ENCODE measurements at places on chromosomes 2 and 18.

DNA sequence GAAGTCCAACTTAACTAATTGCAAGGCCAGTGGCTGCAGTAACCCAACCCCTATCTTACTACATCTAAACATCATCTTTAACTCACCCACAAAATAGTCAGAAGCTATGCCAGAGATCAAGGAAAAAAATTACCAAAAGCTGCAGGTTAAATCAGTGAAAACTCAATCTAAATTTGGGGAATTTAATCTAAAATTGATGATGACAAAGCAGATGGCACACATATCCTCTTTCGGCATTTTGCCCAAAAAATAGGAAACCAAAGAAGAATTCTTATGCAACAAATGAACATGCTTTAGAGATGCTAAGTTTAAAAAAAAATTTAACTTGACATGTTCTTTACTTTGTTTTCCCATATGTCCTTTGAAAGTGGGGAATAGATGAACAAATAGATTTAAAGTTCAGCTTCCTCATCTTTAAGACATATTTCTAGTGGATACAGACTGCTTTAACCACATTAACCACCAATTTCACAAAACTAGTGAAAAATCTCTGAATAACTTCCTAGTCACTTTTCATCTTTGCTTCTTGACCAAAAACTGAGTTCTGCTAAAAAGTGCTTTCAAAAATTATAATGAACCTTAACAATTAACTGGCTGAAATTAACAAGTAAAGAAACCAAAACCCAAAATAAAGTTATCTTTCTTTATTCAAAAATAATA, 74.3 kb upstream of the CCDC150 start:
- no peak for DNase-seq

DNA sequence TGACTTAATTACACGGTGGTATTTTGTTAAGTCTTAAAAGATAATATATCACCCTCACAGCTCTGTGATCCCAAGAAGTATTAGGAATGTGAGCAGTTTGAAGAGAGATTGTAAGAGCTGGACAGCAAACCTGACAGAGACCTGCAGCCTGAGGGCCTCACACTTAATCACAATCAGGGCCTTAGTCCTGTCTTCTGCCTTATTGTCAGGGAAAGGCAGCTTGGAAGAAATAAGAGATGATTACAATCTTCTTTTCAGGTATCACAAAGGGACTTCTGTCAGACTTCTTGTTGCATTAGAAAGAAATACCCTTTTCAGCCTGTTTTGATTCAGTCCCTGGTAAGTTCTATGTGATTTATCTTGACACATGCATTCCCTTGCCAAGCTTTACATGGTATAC, 1433.8 kb upstream of the SLC39A10 start:
- DNase-seq = no peak

DNA sequence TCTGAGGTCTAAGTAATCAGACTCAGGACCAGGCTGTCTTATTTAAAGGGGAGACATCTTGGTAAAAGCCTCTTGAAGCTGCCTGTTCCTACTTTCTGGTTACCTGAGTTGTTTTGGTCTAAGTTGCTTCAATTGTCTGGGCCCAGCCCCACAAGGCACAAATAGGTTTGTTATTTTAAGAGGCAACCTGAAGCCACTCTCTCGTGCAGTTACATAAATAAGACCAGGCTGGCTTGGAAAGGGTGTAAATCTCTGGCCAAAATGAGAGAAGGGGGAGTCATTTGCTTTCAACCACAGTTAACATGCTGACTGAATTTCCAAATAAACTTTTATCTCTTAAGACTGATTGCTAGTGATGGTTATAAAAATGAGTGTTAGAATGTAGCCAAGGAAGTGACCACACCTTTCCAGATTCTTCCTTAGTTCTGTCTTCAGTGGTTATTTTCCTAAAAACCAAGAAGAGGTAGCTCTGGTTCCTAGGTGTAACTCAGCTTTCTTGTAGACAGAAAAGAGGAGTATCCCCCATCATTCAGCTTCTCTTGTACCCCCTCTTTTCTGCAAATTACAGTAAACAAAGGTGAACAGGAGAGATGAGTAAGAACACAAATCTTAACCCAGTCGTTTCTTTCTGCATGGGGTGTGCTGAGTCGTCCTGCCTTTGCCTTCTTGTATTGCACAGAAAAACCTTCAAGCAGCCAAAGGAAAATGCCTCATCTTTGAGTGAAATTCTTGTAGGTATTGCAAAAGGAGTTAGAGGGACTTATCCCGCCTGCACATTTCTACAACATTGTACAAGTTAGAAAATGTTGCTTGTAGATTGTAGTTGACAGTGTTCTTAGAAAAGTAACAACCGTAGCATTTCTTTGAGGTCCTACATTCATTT, 161.5 kb upstream of the NT5C1B start:
- DNase-seq = peak; percentile 23

GRCh38 chr2:123695426-123695825, 329.7 kb upstream of the CNTNAP5 start:
- no peak for DNase-seq

DNA sequence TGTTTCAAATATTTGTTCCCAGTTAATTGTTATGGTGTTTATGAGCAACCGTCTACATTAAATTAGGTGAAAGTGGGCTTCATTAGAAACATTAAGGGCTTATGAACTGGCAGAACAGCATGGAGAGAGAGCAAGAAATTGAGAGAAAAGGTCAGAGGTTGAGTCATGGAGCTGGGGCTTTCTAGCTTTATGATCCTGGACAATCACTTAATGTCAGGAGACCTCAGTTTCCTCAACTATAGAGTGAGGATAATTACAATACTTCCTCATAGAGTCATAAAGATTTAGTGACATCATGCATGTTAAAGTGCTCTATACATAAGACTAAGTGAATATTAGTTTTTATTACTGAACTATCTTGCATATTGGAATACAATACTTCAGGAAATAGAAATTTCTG, 83.9 kb downstream of the PLCL1 start:
- no peak for DNase-seq

GRCh38 chr2:195756218-195756942, 99.4 kb downstream of the SLC39A10 start:
- no peak for DNase-seq

GRCh38 chr2:73232403-73233153, 461 bp downstream of the PRADC1 start:
- DNase-seq = no peak

GRCh38 chr2:196086517-196087368, 18.1 kb upstream of the DNAH7 start:
- DNase-seq = no peak

- no peak for DNase-seq
These were observed 70.9 kb downstream of the SUCLG1 start for GRCh38 chr2:84388133-84388532.

GRCh38 chr2:99821039-99821438, 321.4 kb downstream of the AFF3 start:
- no peak for DNase-seq

- DNase-seq = peak; percentile 45
These were observed 33.7 kb upstream of the NPAS2 start for GRCh38 chr2:100786297-100786658.

- DNase-seq = no peak
These were observed 51.6 kb downstream of the PDK1 start for GRCh38 chr2:172607379-172607928.

GRCh38 chr2:14180333-14180732, 452.2 kb upstream of the LRATD1 start:
- DNase-seq = no peak

- DNase-seq = no peak
These were observed 34.8 kb downstream of the TET3 start for GRCh38 chr2:74019516-74019915.

GRCh38 chr2:26178746-26179436, 6.0 kb downstream of the GAREM2 start:
- no peak for DNase-seq

DNA sequence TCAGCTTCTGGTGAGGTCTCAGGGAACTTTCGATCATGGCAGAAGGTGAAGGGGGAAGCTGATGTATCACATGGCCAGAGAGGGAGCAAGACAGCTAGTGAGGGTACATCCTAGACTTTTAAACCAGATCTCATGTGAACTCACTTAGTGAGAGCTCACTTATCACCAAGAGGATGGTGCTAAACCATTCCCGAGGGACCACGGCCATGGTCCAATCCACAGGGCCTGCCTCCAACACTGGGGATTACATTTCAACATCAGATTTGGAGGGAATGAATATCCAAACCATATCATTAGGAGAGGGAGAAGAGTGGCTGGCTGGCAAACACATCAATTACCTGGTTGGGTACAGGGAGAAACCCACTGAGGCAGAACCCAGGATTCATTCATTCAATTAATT, 75.7 kb upstream of the HAAO start:
- DNase-seq = no peak

- no peak for DNase-seq
These were observed 17.9 kb downstream of the CAPN10 start for GRCh38 chr2:240604291-240604938.

GRCh38 chr2:57696016-57696415, 350.6 kb upstream of the VRK2 start:
- DNase-seq = no peak

GRCh38 chr18:74116633-74117554, 30.7 kb downstream of the FBXO15 start:
- DNase-seq = peak; percentile 12

GRCh38 chr2:19894134-19894792, 7.5 kb downstream of the TTC32 start:
- DNase-seq = no peak

DNA sequence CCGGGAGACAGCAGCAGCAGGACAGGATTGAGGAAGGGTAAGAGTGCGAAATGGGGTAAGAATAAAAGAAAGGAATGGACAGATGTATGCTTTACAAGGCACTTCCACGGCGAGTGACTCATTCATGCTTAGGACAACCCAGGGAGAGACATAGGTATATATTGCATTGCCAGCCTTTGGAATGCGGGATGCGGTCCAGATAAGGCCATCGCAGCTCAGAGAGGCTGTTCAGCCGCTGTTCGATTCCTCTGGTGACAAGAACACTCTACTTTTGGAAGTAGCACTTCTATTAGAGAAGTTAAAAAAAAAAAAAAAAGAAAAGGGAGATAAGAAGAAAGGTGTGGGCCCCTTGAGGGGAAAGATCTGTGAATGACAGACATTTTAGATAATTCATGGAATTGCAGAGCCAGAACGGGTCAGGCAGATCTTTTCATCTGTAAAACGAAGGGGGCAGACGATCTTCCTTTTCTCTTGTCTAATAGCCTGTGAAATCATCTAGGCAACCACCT, 819 bp upstream of the NCOA1 start:
- no peak for DNase-seq

GRCh38 chr2:105112345-105112744, 74.5 kb downstream of the MRPS9 start:
- no peak for DNase-seq

- no peak for DNase-seq
These were observed 60.0 kb downstream of the IRS1 start for GRCh38 chr2:226739545-226740030.

DNA sequence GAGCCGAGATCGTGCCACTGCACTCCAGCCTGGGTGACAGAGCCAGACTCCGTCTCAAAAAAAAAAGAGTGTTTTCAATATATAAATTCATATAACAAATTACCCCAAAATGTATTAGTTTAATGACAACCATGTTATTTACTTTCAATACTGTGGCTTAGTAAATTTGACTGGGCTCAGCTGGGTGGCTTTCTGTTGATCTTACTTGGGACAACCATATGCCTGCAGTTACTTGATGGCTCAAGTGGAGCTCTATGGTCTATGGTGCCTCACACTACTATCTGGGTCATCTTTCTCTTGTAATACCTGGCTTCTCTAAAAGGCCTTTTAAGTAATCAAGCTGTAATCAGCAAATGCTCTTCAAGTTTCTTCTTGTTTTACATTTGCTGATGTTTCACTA, 341.5 kb upstream of the SPHKAP start:
- no peak for DNase-seq

DNA sequence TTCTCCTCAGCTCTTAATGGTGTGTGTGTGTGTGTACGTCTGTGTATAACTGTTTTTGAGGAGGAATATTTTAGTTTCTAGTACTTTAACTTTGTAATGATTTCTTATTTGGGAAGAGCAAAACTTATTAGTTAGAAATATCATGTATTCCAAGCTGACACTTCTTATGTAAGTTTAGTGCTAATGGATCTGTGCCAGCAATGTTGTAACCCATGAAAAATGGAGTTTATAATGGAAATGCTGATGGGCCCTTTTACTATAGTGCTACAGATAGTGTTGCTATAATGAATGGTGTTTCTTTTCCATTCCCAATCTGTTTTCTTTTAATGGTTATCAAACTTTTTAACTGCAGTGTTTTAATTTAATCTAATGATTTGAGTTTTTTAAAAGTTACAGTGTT, 49.8 kb upstream of the OTX1 start:
- DNase-seq = peak; percentile 5

DNA sequence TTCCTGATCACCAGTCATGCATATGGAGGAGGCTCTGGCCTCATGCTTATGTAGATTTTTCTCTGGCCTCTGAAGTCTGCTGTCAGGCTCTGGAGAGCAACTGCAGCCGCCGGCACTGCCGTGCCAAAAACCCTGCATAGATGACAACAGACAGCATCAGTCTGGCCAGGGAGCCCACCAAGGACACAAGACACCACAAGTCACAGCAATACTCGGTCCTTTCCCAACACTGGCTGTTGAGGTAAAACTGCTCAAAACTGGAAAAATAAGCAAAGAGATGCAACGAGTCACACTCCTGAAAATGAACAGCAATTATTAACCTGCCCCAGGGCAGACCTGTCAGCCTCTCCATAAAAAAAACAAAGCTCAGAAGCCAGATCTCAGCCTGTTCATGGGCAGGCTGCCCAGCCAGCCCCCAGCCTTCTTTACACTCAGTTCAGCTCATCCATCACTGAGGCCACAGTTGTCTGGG, 186.0 kb upstream of the RAB6C start:
- DNase-seq = no peak

DNA sequence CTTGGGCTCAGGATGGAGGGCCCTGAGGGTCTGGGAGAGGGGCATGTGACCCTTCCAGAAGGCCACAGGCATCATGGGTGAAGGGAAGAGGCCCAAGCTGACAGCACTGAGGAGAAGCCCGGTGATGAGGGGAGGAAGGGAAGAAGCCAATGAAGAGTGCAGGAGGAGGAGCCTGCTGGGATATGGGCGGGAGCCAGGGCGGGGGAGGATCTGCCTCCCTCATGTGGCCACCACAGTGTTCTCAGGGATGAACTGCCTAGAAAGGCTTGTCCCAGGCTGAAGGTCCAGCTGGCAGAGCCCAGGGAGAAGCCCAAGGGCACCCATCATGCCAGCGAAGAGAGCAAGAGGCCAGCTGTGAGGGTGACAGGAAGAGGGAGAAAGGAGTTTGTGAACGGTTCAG, 24.6 kb upstream of the PLB1 start:
- no peak for DNase-seq

GRCh38 chr2:131431336-131431735, 44.6 kb upstream of the TUBA3D start:
- no peak for DNase-seq

DNA sequence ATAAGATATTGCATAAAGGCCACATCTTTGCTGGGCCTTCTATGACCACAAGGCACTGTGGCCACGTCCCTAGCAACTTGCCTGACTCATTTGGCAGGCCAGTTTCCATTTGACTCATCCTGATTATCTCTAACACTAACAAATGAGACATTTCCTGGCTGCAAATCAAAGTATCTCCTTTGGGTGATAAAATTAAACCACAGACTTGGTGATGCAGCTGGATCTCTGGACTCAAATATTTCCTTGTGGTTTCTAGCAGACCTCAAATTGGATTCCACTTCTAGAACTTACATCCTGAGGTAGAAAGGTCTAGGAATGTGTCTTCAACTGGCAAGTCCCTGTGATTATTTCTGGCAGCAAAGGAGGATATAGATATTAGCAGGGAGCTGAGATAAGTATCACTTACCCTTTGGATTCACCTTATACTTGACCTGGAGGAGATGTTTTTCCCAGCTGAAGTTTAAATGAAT, 167.9 kb upstream of the NXPH2 start:
- peak; percentile 98 for DNase-seq

GRCh38 chr18:50982802-50983179, 15.0 kb downstream of the ELAC1 start:
- no peak for DNase-seq
